ENCODE measurements at places on chromosomes 6 and 20. TPM values are rescaled to one million over a fixed set of nuclear protein-coding genes. Genes with fewer than 3 reads are reported as not detected.

- DNase-seq, result no peak
Observed at GRCh38 chr6:24149296-24149695, 23.3 kb downstream of the NRSN1 start.

CST1 gene
- not detected for polyA plus RNA-seq

- DNase-seq, result no peak
Observed at GRCh38 chr6:11931296-11932035, 80.6 kb upstream of the HIVEP1 start.

DNA sequence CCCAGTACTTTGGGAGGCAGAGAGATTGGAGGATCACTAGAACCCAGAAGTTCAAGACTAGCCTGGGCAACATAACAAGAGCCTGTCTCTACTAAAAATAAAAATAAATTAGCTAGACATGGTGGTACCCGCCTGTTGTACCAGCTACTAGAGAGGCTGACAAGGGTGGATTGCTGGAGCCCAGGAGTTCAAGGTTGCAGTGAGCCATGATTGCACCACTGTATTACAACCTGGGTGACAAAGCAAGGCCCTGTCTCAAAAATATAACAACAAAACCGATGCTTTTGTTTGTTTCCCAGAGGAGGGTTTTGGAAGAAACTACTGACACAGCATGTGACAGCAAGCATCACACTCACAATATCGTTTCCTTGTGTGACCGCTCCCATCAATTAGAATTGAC lies 119.6 kb downstream of the TSHZ2 start:
- DNase-seq, result no peak

PAX1 gene
- polyA plus RNA-seq, result not detected

GRCh38 chr6:51887859-51888258 lies 199.6 kb downstream of the PKHD1 start:
- DNase-seq, result no peak

MDFI gene
- 115 TPM for polyA plus RNA-seq

DNA sequence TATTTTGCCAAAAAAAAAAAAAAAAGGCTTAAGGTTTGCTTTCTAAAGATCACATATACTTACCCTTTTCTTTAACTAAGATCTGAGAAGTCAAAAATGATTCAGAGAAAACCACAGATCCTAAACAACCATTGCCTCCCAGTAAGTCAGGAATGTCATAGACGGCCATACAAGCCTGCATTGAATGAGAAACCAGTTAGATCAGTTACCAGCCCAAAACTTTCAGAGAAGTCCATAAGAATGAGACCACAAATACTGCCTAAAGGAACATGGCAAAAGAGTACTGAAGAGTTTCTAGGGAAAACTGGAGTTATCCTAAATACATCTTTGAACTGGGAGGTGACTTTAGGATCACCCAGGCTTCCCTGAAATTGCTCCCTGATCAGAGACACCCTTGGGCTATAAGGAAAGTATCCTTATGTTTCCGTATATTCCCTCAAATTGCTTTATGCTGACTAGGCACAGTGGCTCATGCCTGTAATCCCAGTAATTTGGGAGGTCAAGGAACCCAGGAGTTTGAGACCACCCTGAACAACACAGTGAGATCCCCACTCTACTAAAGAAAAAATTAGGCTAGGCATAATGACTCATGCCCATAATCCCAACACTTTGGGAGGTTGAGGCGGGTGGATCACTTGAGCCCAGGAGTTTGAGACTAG lies 79.4 kb upstream of the SLC4A11 start:
- DNase-seq, result no peak

- peak; percentile 55 for DNase-seq
Observed at GRCh38 chr20:62668441-62669027, 26.2 kb downstream of the SLCO4A1 start.

GLP1R gene
- polyA plus RNA-seq, result 0.57 TPM

DNA sequence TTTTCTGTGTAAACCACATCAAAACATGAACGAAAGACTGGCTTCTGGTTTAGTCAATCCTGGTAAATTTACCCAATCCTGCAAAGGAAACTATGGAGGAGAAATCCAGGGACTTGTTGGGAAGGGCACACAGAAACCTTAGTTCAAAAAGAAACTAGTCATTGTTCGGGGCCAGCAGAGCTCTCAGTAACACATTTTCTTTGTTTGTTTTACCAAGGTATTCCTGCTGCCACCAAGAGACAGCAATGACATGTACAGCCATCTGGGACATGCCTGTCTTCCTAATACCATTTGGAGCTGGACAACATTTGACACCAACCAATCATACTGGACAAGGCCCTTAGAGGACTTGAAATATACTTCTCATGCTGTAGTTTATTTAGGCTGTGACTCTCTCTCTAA lies 8.3 kb downstream of the OARD1 start:
- DNase-seq, result no peak

HECA gene
- polyA plus RNA-seq, result 19.4 TPM

DNA sequence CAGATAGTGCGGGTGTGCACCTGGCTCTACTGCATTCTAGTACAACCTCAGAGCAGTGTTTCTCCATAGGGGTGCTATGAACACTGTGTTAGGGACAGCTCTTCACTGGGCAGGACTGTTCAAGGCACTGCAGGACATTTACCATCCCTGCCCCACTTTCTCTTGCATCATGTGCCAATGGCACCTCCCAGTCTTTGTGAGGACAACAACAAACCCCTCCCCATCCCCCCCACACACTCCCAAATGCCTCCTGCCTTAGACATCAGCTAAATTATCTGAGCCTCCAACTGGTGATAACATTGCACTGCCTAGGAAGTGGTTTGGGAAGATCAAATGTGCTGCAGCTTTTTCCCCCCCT lies 98.9 kb downstream of the FYN start:
- no peak for DNase-seq

REM1 gene
- 7.7 TPM for polyA plus RNA-seq

HLA-DOB gene
- polyA plus RNA-seq, result 0.60 TPM

DNA sequence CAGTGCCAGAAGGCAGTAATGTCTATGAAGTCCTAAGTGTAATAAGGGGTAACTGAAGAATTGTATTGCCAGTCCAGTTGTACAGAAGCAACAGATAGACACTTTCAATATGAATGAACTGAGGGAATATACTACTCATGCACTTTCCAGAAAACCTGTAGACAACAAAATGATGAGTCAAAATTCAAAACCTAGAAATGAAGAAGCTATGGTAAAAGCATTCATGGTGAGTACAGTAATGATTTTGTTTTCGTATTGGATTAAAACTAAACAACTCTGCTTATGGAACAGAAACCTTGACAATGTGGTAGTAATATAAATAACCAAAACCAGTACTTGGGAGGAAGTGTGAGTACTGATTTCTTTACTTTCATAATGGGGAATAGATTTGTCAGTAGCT lies 35.0 kb downstream of the ARMC2 start:
- DNase-seq, result no peak

DNA sequence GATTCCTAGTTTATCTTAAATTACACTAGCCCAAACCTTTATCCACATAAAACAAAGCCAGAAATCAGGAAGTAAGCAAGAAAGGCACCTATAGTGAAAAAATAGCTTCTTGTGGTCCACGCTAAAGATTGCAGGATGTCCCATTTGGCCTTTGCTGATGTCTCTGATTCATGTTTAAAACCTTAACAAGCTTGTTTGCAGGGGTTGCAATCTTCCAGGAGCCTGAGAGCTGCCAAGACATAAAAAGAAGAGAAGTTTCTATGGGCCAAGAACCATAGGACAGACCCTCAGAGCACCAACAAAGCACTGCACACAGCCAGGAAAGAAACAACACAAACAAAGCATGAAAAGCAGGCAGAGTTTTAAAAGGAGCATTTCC lies 49.4 kb downstream of the ADAT2 start:
- DNase-seq, result no peak

GRCh38 chr20:5364136-5364821 lies 47.5 kb upstream of the PROKR2 start:
- DNase-seq, result no peak

DNA sequence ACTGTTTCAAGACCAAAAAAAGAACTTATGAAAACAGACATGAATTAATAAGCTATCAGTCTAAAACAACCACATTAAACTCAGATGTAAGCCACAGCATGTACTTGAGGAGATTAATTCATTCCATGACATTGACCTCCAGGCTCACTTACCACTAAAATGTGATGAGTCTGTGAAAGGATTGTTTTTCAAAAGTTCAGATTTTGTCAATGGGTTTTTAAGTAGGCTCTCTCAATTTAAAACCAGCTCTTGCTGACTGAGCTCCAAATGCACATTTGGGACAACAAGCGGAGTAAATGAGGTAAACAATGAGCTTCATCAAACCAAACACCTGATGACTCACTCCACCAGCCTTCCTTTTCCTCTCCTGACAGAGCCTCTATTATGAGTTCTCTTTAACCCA lies 197.0 kb downstream of the SIM1 start:
- DNase-seq, result no peak

GRCh38 chr20:54250691-54251090 lies 42.8 kb downstream of the PFDN4 start:
- no peak for DNase-seq

DNA sequence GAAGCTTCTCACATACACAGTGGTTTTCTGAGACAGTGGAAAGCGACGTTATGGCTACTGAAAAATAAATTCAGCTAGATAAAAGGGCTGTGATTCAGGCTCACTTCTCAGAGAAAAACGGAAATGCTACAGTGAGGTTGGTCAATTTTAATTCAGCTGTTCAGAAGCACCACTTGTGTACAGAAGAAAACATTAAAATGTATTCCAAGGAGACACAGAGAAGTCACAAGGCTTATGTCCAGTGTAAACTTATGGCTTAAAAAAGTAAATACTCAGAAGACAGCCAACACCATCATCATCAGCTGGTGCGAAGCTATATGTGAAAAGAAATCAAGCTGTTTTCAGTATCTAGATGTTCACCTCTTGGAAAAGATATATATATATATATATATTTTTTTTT lies 68.6 kb downstream of the ABHD12 start:
- no peak for DNase-seq

- DNase-seq, result peak; percentile 96
Observed at GRCh38 chr6:44265007-44265721, at the start of gene NFKBIE. NFKBIE (minus strand) TSS chr6:44265551; CDS start chr6:44265346, 205 bp downstream.

TXLNB gene
- 2.1 TPM for polyA plus RNA-seq

GRCh38 chr6:149493761-149494320 lies 9.0 kb upstream of the ZC3H12D start:
- no peak for DNase-seq

- DNase-seq, result no peak
Observed at GRCh38 chr20:36728986-36729385, 16.9 kb downstream of the NDRG3 start.
